ENCODE measurements at places on chromosomes 1 and 21.

DNA sequence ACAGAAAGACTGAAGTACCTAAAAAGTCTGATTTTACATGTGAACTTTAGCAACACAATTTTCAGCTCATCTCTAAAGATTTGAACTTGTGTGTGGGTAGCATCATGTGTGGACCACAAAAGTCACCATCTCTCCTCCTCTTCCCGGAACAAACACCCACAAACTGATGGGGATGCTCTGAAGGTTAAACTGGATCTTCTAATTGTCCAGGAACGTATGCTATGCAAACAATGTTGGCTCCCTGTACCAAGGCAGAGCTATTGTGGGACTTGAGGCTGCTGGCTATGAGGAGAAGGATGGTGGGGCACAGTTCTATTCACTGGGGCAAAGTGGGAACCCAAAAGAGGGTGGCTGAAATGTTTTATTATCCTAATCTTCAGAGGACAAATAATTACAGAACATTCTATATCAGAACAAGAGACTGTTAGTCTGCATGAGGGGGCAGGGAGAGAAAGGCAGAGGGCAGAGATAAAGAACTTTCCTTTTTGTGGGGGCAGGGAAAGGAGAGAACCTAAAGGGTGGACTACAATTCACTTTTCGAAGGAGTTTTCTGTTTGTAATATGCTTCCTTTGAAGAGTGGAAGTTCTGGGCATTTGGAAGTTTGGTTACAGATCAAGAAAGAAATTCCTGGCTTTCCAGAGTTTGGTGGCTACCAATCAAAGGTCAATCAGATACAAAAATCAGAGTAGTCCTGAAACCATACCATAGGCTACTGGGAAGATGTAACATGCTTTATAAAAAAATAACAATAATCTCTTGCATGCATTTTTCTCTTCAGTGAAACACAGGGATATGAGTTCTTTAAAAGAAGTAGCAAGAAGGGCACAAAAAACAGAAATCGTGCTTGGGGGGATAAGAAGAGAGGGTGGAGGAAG, 62.9 kb downstream of the GADD45A start:
- no peak for DNase-seq

DNA sequence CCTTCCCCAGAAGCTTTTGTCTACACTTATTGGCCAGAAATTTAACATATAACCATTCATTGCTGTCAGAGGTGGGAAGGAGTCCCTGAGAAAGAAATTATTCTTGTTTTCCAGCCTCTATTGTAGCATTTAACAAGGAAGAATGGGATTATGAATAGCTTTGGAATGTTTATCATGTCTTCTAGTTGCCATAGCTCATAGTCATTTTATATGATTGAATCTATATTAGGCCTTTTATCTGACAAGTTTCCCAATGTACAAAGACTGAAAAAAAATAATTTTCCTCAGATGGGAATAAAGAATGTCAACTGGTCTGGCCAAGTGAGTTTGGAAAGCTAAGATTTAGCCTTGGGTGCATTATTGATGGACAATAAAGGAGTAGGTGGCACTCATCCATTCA, 28.3 kb downstream of the PTPRC start:
- no peak for DNase-seq

DNA sequence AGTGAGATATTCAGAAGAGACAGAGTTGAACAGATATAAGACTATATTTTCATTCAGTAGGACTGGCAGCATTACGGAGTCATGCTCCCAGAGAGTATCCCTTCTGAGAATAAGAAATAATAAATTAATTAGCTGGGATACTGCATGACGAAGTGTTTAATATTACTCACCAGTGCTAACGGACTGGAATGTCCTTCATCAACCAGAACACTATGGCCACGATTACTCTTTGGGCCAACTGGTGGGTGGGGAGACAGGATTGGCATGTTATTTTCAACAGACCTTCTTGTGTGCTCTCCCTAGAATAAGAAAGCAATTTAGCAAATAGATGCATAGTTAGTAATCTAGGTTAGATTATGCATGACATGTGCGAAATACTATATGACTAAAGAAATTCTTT, 32.4 kb downstream of the ERICH3 start:
- no peak for DNase-seq

DNA sequence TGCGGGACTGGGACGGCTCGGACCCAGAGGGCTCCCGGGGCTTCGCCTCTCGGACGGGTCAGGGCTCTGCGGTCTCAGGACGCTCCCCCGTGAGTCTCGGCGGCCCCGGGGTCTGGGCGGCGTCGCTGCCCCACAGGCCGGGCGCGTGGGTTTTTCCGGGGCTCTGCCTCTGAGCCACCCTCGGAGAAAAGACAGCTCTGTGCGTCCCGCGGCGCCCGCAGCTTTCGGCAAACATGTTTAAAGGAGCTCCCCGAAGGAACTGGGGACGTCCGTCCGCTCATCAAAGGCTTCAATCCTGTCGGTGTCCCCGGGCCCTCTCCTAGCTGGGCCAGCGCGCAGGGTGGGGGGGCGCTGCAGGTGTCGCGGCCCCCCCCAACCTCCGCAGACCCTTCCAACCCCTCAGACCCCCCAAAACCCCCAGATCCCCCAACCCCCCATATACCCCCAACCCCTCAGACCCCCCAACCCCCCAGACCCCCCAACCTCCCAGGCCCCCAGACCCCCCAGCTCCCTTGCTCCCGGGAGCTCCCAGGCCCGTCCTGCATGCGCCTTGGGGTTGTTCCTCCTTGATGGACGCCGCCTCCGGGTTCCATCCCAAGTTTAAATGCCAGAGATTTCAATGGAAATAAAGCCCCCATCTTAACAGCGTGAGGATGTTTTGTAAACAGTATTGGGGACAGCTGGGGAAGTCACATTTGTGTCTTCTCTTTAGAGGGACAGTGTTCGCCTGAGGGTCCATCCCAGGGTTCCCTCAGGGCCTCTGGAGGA, 996 bp upstream of the C1orf159 start:
- DNase-seq = no peak

- DNase-seq = peak; percentile 55
These were observed 3.8 kb downstream of the FBXO2 start for GRCh38 chr1:11650331-11650991.

GRCh38 chr1:110674337-110675059, at the start of gene KCNA3:
Gene KCNA3 (minus strand): TSS chr1:110674940. CDS start chr1:110674809, 131 bp downstream.
- peak; percentile 56 for DNase-seq

- no peak for DNase-seq
These were observed 113.9 kb upstream of the RGS1 start for GRCh38 chr1:192461684-192462083.

DNA sequence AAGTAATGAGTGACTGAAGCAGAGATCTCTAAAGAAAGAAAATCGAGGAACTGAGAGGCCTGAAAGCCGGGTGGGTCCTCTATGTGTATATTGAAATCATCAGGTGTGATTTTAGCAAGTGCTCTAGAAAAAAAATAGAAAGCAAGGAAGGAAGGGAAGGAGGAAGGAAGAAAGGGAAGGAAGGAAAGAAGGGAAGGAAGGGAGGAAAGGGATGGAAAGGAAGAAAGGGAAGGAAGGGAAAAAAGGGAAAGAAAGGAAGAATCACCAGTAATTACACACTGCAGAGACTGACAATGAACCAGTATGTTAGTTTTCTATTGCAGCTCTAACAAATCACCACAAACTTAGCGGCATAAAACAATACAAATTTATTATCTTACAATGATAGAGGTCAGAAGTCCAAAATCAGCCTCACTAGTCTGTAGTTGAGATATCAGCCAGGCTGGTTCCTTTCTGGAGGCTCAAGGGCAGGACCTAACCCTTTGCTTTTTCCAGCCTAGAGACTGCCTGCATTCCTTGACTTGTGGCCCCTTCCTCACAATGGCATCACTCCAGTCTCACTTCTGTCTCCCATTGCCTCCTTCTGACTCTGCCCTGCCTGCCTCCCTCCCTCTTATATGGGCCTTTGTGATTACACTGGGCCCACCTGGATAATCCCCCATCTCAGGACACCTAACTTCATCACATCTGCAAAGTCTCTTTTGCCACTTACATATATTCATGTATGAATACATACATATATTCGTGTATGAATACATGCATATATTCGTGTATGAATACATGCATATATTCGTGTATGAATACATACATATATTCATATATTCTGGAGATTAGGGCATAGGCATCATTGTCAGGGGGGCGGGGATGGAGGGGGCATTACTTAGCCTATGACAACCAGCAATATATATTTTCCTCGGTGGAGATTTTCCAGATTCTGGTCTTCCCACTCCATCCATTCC, 47.5 kb upstream of the CDC42BPA start:
- no peak for DNase-seq

GRCh38 chr21:33127868-33128242, 57.9 kb downstream of the OLIG1 start:
- DNase-seq = no peak

DNA sequence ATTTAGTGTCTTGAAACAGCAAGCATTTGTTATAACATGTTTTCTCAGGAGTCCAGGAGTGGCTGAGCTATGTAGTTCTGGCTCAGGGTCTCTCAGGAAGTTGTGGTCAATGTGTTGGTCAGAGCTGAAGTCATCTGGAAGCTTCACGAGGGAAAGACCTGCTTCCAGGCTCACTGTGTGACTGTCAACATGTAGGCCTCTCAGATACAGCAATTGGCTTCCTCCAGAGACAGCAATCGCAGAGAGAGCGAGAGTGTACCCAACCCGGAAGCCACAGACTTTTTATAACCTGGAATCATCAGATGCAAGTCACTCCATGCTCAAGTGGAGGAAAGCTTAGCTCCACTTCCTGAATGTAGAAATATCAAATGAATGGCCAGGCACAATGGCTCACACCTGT, 40.9 kb downstream of the TNFRSF9 start:
- DNase-seq = no peak

DNA sequence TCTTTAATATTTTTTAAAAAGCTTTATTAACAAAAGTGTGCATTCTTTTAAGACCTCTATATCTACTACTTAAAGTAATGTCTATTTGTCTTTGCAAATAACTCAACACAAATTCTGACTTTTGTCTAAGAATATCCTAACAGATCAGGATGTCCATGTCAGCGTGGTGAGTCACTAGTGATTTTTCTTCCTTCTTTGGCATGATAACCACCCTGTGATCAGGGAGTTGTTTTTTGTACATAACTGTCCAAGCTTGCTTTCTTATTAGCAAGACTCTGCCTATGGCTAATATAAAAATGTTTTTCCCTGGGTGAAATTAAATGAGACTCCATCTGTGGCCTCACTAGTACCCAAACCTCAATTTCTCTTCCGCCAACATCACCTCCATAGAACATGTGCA, 688.9 kb upstream of the ADGRL2 start:
- no peak for DNase-seq

GRCh38 chr1:70293186-70293843, 61.2 kb downstream of the ANKRD13C start:
- no peak for DNase-seq
